ENCODE measurements at places on chromosomes 11 and 22. TPM values are rescaled to one million over a fixed set of nuclear protein-coding genes. Genes with fewer than 3 reads are reported as not detected.
A peak's percentile ranks its signal among the peaks of the same experiment; 100 is the strongest.

GRCh38 chr11:28104984-28105383 is 3.0 kb downstream of the KIF18A start:
- H3K36me3 ChIP-seq = no peaks in the 10 kb centered on the region
- H3K4me3 ChIP-seq = peak overlapping the region; percentile 50
- DNase-seq = no peak
- H3K27me3 ChIP-seq = no peaks in the 10 kb centered on the region
- no peak overlapping the region for H3K27ac ChIP-seq

DNA sequence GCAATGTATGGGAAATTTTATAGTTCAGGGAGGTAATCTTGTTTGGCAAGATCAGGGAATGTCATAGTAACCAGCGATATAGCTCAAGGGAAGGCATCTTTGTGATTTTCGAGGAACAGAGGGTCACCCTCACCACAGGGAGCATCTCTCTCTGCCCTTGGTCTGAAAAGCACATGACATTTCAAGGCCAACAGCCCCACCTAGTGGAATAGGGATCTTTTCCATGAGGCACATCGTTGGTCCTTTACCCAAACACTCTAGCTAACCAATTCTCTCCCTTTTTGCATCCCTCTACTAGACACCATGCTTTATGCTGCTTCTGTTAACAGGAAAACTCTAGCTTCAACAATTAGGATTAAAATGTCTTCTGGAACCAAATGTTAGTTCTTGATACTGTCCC is 179.0 kb downstream of the GRM5 start:
- H3K4me3 ChIP-seq = no peak overlapping the region
- no peaks in the 10 kb centered on the region for H3K27me3 ChIP-seq
- no peaks in the 10 kb centered on the region for H3K4me1 ChIP-seq
- no peak overlapping the region for H3K27ac ChIP-seq
- no peaks in the 10 kb centered on the region for H3K36me3 ChIP-seq

Gene PACS1
- 54.3 TPM for total RNA-seq

- H3K36me3 ChIP-seq = no peaks in the 10 kb centered on the region
- peaks cover 3% of the 10 kb centered on the region for H3K27me3 ChIP-seq
- H3K4me1 ChIP-seq = no peaks in the 10 kb centered on the region
- DNase-seq = no peak
- H3K4me3 ChIP-seq = no peak overlapping the region
Observed at GRCh38 chr11:124536520-124536919, 6.9 kb downstream of the OR8B12 start.

Gene TCN1
- not detected for total RNA-seq

Gene P2RY2
- 0.27 TPM for total RNA-seq

Gene TENM4
- 38.1 TPM for total RNA-seq

GRCh38 chr11:46391578-46392420 is at the start of gene CHRM4:
TSS of gene CHRM4 (minus strand) at chr11:46391776. CDS start at chr11:46386557, 5,219 bp downstream.
- H3K4me1 ChIP-seq = peaks cover 18% of the 10 kb centered on the region
- DNase-seq = peak; percentile 51
- peak within 1 kb of the TSS; percentile 90 for H3K4me3 ChIP-seq
- H3K36me3 ChIP-seq = no peaks in the 10 kb centered on the region
- no peak within 1 kb of the TSS for H3K27ac ChIP-seq

DNA sequence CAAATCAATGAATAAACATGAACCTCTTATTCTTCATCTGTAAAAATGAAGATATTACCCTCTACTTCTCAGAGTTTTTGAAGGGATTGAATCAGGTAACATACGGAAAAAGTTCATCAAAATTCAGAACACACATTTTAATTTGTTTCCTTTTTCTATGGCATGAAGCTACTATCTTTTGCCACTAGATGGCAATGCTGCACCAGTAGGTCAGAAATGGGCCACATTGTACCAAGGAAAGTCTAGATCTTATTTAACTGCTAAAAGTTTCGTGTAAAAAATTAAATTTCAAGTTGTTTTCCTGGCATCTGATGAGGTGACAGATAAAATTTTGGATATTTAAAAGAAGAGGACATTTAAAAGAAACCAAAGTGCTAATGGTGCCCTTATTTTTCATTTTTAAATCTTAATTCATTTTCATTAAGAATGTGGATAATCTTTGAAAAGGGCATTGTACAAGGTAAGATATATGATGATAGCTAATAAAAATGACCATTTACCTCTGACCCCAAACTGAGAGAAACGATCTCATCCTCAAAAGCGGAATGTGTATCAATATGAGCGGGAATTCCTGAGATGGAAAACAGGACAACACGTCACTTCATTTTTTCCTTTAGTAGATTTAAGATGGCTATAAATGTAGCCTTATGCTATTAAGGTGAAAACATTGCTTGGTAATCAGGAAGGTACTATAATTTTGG is 16.1 kb downstream of the ALKBH8 start:
- H3K4me3 ChIP-seq = no peak overlapping the region
- peaks cover 2% of the 10 kb centered on the region for H3K36me3 ChIP-seq
- peaks cover 4% of the 10 kb centered on the region for H3K4me1 ChIP-seq
- DNase-seq = no peak

Gene OR4B1
- total RNA-seq = not detected

Gene MMP13
- not detected for total RNA-seq

Gene GRIA4
- 2.9 TPM for total RNA-seq

Gene JAML
- total RNA-seq = not detected

DNA sequence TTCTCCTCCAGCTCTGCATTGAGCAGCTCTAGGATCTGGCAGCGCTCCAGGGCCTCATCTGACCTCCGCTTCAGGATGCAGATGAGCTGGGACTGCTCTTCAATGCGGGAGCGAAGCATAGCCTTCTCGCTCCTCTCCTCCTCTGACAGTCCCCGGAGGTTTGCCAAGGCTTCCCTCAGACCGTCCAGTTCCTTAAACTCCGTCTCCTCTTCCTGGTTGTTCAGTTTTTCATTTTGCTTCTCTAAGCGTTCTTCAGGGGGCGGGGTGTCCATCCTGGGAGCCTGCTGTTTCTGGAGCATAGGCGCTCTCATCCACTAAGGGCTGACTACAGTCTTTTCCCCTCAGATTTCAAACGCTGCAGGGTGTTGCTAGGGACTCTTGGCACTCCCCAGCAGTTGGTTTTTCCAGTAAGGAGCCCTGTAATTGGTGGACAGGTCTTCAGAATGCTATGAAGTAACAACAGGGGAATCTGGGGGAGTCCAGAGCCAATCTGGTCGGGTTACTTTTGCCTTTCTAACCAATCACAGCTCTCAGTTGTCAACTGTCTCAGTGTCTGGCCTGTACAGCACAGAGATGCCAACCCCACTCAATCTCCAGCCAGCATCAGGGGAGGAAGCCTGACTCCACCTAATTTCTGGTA is at the start of gene CCDC89:
Gene CCDC89 (minus strand): TSS at position 376 of the 640 bp plus-strand sequence. CDS start 65 bp downstream, at position 311.
- no peak within 1 kb of the TSS for H3K27ac ChIP-seq
- H3K27me3 ChIP-seq = no peaks in the 10 kb centered on the region
- H3K36me3 ChIP-seq = no peaks in the 10 kb centered on the region
- DNase-seq = no peak
- H3K4me3 ChIP-seq = no peak within 1 kb of the TSS

Gene SERGEF
- total RNA-seq = 41.6 TPM

DNA sequence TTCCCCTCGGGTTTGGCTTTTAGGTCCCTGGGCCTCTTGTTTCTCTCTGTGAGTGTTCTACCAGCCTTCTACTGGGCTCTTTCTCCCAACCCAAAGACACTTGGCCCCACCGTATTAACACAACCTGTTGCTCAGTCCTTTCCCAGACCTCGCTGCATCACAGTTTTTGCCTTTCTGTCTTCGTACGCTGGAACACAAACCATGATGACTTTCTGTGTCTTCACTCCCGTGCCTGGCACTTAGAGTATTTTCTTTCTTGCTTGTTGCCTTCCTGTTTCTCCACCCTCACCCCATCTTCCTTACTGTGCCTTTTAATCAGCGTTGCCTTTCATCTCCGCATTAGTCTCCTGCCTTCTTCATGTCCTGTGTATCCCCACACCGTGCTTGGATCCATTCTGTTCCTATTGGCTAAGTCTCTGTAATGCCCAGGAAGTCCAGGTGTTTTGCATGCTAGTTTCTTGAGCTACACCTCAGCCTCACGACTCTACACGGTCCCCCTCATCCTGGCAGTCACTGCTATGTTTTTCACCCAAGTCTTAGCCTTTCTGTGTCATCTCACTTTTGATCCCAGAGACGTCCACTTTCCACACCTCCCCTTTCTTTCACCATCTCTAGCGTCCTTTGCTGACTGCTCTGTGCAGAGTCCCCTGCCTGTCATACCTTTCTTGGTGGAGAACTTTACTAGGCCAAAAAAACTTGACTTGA is 1.6 kb downstream of the MARK2 start:
- no peaks in the 10 kb centered on the region for H3K27me3 ChIP-seq
- H3K4me3 ChIP-seq = peak overlapping the region; percentile 83
- peaks cover 49% of the 10 kb centered on the region for H3K4me1 ChIP-seq

GRCh38 chr11:1150769-1151365 is 6.9 kb upstream of the MUC5AC start:
- no peak overlapping the region for H3K4me3 ChIP-seq
- DNase-seq = no peak
- H3K36me3 ChIP-seq = no peaks in the 10 kb centered on the region
- H3K4me1 ChIP-seq = peaks cover 4% of the 10 kb centered on the region

DNA sequence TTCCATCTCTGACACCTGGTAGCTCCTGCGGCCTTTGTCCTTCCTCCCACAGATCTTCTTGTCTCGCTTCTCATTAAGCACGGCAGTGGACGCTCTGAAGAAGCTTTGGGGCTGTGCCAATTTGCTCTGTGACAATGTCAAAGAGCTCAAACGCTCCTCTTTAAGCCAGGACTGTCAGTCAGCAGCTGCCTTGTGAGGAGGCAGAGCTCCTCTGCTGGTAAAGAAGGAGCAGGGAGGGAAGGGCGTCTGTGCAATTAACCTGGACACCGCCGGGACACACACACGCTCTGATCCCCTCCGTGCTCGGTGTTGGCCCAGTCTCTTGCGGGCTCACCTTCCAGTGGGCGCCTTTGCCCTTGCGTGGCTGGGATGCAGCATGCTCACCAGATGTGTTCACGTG is 373.9 kb downstream of the BRD1 start:
- peaks cover 49% of the 10 kb centered on the region for H3K27me3 ChIP-seq
- H3K4me3 ChIP-seq = no peak overlapping the region
- no peak for DNase-seq

Gene HORMAD2
- not detected for total RNA-seq

- H3K27me3 ChIP-seq = no peaks in the 10 kb centered on the region
- H3K36me3 ChIP-seq = no peaks in the 10 kb centered on the region
- H3K4me1 ChIP-seq = no peaks in the 10 kb centered on the region
- DNase-seq = peak; percentile 8
- H3K4me3 ChIP-seq = no peak overlapping the region
Observed at GRCh38 chr22:17748555-17749353, 25.5 kb downstream of the BID start.

DNA sequence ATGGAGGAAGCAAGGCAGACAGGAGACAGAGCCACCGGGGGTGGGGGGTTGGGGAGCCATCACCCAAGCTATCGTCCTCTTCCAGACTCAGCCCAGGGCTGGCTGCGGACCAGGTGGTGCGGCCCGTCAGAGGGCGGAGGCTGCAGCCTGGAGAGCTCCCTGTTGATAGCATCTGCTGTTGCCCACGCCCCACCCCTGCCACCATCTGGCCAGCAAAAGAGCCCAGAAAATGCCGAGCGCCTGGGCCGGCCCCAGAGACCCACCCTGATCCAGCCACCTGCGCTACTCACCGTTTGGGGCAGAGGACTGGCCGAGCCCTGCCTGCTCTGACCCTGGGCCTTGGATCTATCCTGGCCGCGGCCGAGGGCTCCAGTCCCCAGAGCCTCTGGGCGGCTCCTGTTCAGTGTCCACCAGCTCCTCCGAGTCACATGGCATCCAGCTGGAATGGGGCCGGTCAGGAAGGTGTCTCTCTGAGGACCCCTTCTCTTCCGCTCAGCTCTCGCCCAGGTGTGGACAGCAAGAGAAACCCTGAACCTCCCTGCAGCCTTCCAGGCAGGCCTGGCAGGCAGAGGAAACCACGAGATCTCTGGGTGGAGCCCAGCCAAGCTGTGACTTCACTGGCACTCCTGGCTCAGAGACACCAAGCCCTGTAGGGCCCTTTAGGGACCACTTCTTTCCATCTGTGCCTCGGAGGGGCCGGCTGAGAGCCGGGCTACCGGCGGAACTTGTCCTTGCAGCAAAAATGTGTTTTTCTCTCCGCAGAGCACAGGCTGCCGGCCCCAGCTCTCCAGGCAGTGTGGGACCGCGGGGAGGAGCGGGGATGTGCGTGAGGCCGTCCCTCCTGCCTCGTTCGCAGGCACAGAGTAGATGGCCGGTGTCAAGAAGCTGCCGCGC is at the start of gene MRGPRE:
Gene MRGPRE (minus strand): TSS at position 567 of the 894 bp plus-strand sequence. CDS start 3,618 bp downstream, outside the sequence.
- H3K4me3 ChIP-seq = no peak within 1 kb of the TSS
- H3K27me3 ChIP-seq = peaks cover 9% of the 10 kb centered on the region
- no peak within 1 kb of the TSS for H3K27ac ChIP-seq
- no peaks in the 10 kb centered on the region for H3K36me3 ChIP-seq
- H3K4me1 ChIP-seq = no peaks in the 10 kb centered on the region
- no peak for DNase-seq

- no peak overlapping the region for H3K27ac ChIP-seq
- no peaks in the 10 kb centered on the region for H3K27me3 ChIP-seq
- peaks cover 7% of the 10 kb centered on the region for H3K4me1 ChIP-seq
- H3K36me3 ChIP-seq = no peaks in the 10 kb centered on the region
Observed at GRCh38 chr11:118060081-118060661, 16.7 kb upstream of the TMPRSS4 start.

DNA sequence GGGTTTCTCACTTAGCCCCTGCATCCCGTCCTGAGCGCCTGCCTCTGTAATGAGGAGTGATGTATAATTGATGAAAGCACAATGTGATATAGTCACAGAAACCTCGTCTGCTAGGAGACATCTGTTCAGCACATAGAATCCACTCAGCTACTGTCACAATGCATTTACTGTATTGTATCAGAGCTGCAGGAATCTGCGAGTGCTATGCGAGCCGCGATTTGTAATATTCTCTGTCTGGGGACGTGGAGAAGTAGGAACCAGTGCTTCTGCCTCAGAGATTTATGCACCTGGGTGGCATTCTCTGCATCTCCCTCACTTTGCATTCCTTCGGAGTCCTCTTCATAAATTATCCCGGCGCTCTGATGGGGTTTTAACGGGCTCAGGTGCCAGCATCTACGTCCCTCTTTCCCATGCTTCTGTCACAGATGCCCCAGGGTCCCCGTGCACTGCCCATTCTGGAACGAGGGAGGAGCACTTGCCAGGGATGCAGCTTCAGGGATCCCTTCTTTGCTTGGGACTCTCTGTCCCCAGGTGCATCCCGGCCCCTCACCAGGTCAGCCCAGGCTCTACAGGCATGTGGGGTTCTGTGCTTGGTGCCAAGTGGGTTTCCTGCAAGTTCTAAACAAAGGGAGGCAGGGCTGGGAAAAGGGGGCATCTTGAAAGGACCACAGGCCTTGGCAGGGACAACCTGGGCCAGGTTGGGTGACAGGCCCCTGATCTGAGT is 205.5 kb downstream of the DSCAML1 start:
- H3K4me1 ChIP-seq = peaks cover 25% of the 10 kb centered on the region
- peaks cover 4% of the 10 kb centered on the region for H3K27me3 ChIP-seq
- no peak overlapping the region for H3K4me3 ChIP-seq
- no peaks in the 10 kb centered on the region for H3K36me3 ChIP-seq

- no peaks in the 10 kb centered on the region for H3K4me1 ChIP-seq
- H3K4me3 ChIP-seq = no peak overlapping the region
- no peak overlapping the region for H3K27ac ChIP-seq
- no peak for DNase-seq
- peaks cover 12% of the 10 kb centered on the region for H3K36me3 ChIP-seq
- H3K27me3 ChIP-seq = no peaks in the 10 kb centered on the region
Observed at GRCh38 chr11:9838961-9839360, 175.1 kb downstream of the SWAP70 start.

Gene SHISAL1
- total RNA-seq = 4.3 TPM
